Ecto neural progenitor cell (in vitro differentiated cells): ENCODE measurements at places on chromosomes 5 and 9.

GRCh38 chr9:21233258-21233657 lies 5.2 kb upstream of the IFNA17 start:
- DNase-seq, result no peak

DNA sequence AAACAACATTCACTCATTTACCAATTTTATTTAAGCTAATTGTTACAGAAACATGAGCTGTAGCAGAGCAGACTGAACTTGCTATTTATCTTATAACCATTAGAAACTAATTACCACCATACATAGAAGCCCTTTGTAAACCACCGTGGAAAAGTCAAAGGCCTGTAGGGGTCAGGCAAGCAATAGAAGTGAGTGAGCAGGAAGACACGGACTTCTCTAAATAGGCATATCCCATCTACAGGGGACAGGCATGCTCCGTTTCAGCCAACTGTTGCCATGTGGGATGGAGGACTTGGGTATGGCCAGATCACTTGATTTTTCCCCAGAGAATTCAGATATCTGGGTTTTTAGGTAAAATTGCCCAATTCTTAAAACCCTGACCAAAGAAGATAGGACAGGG lies 44.8 kb downstream of the PRRC1 start:
- no peak for DNase-seq

- no peak for DNase-seq
Observed at GRCh38 chr9:22244139-22245011, 202.2 kb upstream of the DMRTA1 start.

- no peak for DNase-seq
Observed at GRCh38 chr9:15157381-15157780, 149.6 kb downstream of the TTC39B start.

DNA sequence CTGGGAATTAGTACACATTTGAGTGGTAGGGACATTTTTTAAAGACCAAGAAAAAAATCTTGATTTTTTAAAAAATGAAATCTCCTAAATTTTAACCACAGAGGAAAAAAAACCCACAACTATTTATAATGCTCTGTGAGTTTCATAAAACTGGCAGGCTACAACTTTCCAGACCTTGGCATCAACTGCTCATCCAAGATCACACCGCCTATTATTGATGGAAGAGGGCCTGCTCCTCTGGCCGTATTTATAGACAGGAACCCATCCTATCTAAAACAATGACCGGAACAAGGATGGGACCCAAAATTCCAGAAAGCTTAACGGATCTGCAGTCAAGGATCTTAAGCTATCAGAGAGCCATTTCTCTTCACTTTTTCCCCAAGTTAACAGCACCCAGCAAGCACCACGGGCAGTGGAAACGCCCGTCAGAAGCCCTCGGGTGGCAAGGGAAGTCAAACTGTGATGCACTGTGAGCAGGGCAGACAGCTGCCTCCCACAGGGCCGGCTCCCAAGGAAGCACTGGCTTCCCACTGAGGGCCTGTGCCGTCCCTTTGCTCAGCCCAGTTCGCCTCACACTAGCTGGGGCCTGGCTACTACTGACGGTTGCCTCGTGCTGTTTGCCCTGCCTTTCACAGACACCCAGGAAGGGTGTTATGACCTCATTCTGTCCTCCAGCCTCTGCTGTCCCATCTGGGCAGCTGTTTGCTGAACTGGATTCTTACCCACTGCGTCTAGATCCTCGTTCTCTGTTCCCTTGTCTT lies 62.8 kb downstream of the CDC14B start:
- no peak for DNase-seq

DNA sequence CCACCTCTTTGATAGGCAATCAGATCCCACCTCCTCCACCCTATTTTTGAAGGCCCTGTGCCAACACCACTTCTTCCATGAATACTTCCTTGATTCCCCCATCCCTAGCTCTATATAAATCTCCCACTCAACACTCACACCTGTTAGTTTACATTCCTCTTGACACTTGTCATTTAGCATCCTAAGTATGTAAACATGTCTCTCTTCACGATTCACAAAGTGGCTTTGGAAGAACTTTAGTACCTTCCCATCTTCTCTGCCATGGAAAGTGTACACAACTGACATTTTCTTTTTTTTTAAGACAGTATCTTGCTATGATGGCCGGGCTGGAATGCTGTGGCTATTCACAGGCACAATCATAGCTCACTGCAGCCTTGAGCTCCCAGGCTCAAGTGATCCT lies 1.5 kb upstream of the FXN start:
- DNase-seq, result no peak

- DNase-seq, result no peak
Observed at GRCh38 chr5:139148986-139149385, 49.2 kb downstream of the SIL1 start.

- DNase-seq, result no peak
Observed at GRCh38 chr9:124216474-124217176, 41.1 kb upstream of the NEK6 start.

GRCh38 chr5:88613051-88613450 lies 269.9 kb downstream of the MEF2C start:
- no peak for DNase-seq

- DNase-seq, result peak; percentile 71
Observed at GRCh38 chr9:127612939-127613582, 984 bp downstream of the STXBP1 start.

DNA sequence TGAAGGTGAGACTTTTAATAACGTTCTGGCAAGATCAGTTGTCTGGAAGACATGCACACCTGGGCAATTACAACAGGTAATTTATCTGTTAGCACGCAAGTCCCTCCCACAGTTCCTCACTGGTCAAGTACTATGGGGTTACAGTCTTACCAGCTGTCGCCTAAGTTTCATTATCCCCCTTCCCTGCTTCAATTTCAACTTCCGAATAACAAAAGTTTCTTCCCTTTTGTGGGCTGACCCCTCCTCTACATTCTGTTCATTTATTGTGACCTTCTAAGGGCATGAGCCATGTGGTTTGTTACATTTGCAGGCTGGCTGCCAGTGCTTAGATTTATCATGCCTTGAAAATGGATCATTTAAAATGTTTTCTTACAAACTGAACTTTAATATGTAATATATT lies 16.5 kb downstream of the GAPT start:
- DNase-seq, result no peak

GRCh38 chr5:179827680-179828079 lies 7.0 kb downstream of the SQSTM1 start:
- no peak for DNase-seq

- DNase-seq, result no peak
Observed at GRCh38 chr5:134769206-134769605, 10.6 kb downstream of the DDX46 start.

DNA sequence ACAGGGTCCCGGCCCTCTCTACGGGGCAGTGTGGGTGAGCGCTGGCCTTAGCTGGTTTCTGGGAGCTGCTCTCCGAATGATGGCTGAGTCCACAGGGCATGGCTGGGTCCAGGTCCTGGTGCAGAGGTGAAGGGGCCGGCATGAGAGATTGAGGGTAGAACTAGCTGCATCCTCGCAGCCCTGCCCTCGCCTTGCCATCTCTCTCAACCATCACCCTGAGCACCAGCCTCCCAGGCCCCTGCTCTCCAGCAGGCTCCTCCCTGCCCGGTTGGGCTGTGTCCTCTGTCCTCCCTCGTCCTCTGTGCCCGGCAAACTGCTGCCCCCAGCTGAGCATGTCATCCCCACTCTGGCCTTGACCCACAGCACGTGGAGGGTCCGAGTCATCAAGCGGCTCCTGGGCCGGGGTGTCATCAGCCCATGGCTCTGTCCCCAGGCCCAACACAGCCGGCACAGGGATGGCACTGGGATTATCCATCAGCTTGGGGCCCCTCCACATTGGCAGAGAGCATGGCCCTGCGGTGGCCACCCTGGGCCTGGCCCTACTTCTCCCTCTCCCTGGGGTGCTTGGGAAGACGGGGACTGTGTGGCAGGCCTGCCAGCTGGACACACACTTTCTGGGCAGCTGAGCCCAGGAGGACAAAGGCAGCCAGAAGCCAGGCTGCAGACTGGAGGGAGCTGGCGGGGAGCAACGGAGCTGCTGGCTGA lies 8.4 kb downstream of the FLT4 start:
- DNase-seq, result peak; percentile 41

DNA sequence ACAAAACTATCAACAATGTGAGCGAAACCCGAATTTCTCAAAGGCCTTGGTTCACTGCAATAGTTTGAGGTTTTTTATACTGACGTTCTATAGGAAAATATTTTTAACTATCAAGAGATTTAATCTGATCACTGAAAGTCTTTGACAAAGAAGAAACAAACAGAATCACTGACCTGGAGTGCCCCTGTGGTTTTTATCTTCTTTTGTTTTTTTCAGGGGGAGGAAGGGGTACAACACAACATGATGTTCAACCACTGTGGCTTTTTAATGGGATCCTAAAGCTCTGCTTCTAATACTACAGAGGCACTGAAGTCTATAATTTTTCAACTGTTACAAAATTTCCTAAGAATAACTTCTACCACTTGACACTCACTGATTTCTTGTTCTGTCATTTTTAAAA lies 185.9 kb downstream of the AP3B1 start:
- no peak for DNase-seq

- no peak for DNase-seq
Observed at GRCh38 chr9:104750185-104750767, 2.8 kb downstream of the NIPSNAP3A start.

- DNase-seq, result no peak
Observed at GRCh38 chr9:124348831-124349230, 66.4 kb downstream of the PSMB7 start.

- no peak for DNase-seq
Observed at GRCh38 chr5:39340506-39340905, 23.8 kb downstream of the C9 start.

DNA sequence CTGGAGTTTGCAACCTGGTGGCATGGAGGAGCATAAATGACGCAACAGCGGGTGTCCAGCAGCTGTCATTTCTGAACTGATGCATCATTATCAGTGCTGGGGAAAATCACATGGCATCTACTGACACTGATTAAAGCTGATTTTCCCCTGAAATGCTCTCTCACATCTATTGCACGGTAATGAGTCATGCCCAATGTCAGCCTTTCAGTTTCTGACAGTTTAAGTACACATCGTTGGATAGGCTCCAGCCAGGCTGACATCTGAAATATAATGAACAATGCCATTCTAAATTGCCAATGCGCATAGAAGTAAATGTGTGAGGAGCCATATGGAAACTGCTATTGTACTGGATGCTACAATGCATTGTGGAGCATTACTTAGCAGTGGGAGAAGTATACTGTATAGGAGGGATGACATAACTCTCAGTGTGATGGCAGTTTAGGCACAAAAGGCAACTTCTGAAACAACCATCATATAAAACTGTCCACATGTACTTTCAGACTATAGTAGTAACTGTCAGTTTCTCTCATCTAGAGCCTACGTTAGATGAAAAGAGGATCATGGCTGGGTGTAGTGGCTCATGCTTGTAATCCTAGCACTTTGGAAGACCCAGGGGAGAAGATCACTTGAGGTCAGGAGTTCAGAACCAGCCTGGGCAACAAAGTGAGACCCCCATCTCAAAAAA lies 389.3 kb upstream of the DMAC1 start:
- DNase-seq, result no peak

DNA sequence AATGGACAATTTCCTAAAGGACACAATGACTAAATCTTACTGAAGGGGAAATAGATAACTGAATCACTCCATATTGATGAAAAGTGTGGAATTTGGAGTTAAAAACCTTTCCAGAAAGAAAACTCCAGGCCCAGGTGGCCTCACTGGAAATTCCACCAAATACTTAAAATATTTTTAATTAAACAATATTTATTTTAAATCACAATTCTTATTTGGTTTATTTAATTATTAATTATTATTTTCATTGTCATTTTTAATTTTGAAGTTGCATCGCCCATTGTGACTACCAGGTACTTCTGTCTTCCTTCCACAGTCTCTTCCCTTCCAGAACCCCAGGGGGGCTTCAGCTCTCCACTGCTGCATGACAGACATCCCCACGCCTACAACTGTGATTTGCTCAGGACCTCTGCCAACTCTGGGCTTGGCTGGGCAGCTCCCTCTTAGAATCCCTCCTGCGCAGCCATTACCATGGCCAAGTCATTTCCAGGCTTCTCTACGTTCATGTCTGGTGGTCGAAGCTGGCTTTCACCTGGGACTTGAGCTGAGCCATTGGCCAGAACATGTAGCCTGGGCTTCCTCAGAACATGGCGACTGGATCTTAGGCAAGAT lies 16.4 kb upstream of the GADD45G start:
- no peak for DNase-seq
